Astrocyte of the cerebellum (primary cell): ENCODE measurements at places on chromosomes 11 and 22.

DNA sequence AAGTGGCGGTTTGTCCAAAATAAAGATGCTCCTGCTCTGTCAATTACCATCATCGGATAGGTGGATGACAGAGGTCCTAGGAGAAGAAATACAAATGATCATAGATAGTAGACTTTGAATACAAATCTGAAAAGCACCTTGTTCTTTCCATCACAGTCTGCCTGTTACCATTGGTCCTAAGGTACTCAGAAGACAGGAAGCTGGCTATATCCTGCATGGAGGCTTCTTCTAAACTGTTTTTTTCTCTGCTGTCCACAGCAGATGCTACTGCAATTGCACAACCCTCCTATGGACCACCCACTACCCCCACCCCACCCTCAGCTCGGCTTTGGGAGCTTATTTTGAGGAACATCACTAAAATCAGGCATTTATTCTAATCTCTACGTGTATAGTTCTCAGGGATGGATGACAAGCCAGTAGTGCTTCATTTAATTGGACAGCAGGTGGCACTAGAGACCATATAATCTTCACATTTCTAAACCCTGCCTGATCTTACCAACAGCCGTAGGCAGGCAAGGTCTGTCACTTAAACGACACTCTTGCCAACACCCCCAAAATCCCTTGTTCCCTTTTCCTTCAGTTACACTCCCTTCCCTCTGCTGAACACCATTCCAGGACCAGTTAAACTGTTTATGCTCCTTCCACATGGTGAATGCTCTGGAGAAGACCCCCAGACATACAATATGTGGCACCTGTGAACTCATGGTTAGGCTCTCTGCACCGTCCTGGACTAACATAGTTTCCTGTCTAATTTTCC lies 6.6 kb upstream of the PTS start:
- DNase-seq, result peak; percentile 68

DNA sequence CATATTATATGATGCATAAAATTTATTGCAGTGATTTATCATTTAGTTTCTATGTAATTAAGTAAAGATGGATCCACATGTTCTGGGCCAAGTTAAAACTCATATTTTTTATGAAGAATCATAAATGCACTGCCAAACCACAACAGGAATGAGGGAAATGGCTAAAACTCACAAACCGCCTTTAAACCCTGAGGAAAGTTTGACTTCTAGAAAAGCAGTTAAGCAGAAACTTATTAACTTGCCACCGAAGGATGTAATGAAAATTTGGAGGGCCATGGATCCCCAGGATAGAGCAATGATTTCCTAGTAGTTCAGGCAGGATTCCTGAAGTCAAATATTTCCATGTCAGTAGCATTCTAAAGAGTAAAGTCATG lies 218.3 kb upstream of the CTSC start:
- DNase-seq, result peak; percentile 77

GRCh38 chr11:47589118-47589517 lies 2.6 kb downstream of the FAM180B start:
- no peak for DNase-seq

- no peak for DNase-seq
Observed at GRCh38 chr11:120484722-120485121, 26.8 kb upstream of the GRIK4 start.

- DNase-seq, result peak; percentile 81
Observed at GRCh38 chr11:27239305-27239942, 123.6 kb downstream of the CCDC34 start.
